ENCODE measurements at places on chromosomes 5 and 9.

DNA sequence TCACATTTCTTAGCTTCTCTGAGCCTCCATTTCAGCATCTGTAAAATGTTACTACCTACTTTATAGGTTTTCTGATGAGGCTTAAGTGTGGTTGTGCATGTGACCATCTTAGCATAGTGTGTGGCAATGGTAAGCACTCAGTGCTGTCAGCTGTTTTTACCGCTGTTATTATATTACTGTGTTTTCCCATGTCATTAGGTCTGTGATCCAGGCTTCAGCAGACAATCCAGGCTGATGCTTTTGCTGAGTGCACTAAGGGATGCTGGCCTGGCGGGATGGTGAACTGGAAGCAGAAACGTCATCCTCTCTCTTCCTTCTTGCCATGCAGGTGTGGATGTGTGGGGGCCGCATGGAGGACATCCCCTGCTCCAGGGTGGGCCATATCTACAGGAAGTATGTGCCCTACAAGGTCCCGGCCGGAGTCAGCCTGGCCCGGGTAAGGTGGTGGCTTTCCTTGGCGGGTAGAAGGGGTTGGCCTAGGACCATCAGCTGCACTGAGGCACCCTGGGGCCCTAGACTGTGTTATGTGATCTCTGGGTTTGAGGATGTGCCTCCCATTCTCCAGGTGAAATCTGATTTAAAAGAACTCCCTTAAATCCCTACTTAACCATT lies 41.9 kb upstream of the SAP30L start:
- no peaks in the 10 kb centered on the region for H3K36me3 ChIP-seq
- H3K27me3 ChIP-seq, result no peaks in the 10 kb centered on the region
- DNase-seq, result no peak
- peaks cover 5% of the 10 kb centered on the region for H3K4me1 ChIP-seq
- no peak overlapping the region for H3K27ac ChIP-seq

DNA sequence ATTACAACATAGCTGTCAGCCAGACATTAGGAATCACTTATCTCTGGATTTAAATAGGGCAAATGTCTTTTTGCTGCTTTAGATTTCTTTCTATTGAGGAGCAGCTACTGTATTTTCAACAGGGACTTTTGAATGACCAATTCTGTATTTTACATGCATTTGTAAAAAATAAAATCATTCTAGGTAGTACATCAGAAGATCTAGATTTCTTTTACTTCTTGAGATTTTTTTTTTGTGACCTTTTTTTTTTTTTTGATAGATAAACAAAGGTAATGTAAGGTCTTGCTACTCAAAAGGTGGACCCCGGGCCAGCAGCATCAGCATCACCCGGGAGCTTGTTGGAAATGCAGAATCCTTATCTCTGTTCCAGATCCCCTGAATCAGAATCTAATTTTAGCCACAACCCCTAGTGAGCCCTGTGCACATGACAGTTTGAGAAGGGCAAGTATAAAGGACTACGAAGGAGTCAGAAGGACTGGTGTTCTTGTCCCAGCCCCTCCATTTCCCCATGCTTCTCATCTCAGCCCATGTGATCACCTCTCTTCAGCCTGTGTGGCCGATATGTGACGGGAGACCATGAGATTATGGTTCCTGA lies 37.7 kb upstream of the CKMT2 start:
- no peaks in the 10 kb centered on the region for H3K4me1 ChIP-seq
- no peak for DNase-seq
- no peaks in the 10 kb centered on the region for H3K36me3 ChIP-seq
- no peak overlapping the region for H3K27ac ChIP-seq
- no peaks in the 10 kb centered on the region for H3K27me3 ChIP-seq

DNA sequence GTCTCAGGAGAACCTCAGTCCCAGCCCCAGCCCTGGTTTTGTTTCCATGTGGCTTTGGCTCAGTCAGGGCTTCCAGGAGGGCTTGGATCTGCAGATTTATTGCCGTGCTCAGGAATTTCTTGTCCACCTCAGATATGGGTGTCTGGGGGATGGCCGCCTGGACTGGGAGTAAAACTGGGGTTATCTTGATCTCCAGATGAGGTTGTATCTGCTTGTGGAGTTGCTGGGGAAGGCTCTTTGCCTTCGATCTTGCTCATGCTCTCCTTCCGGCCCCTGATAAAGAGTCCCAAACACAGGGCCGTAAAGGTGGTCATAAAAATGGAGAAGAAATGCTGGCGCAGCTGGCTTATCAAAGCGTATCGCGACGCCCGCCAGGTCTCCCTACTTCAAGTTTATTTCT lies 17.8 kb upstream of the PITX1 start:
- no peak overlapping the region for H3K4me3 ChIP-seq
- H3K36me3 ChIP-seq, result no peaks in the 10 kb centered on the region
- no peaks in the 10 kb centered on the region for H3K4me1 ChIP-seq
- H3K27ac ChIP-seq, result no peak overlapping the region

DNA sequence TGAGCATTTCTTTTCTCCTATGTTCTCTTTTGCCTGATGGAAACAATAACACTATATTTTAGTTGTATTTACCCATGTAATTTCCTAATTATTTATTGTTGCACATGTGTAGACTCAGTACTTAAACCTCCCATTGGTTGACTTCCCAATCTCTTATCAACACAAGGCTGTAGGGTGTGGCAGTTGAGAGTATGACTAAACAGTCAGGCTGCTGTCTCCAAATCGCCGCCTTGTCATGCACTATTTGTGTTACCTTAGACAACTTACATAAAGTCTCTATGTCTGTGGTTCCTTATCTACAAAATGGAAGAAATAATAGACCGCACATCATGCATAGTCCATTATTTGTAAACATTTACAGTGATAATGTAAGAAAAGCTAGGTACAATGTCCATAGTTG lies 68.9 kb upstream of the EFNA5 start:
- no peak for DNase-seq
- H3K27me3 ChIP-seq, result no peaks in the 10 kb centered on the region
- no peaks in the 10 kb centered on the region for H3K36me3 ChIP-seq
- H3K27ac ChIP-seq, result no peak overlapping the region

GRCh38 chr5:14450018-14450524 lies 131.5 kb upstream of the OTULINL start:
- no peak overlapping the region for H3K27ac ChIP-seq
- no peaks in the 10 kb centered on the region for H3K27me3 ChIP-seq
- no peak for DNase-seq

- no peak overlapping the region for H3K4me3 ChIP-seq
- H3K4me1 ChIP-seq, result no peaks in the 10 kb centered on the region
- no peak overlapping the region for H3K27ac ChIP-seq
- peaks cover 15% of the 10 kb centered on the region for H3K27me3 ChIP-seq
- H3K36me3 ChIP-seq, result no peaks in the 10 kb centered on the region
- no peak for DNase-seq
Measured at GRCh38 chr9:26033336-26033735, 355.1 kb upstream of the TUSC1 start.

DNA sequence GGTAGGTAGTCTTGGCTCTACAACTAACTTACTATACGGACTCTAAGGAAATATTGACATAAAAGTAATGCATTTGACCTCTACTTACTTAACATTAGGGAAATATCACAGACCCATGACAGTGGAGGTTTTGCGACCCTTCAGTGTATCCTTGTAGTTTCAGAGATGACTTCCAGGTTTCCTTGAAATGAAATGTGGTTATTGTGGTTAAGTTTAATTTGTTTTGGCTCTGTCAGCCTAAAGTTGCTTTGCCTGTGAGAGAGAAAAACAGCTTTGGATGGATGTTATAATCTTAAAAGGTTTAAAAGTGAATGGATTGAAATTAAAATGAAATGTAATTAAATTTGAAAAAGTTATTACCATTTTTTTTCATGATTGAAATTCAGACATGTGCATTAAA lies 42.9 kb downstream of the LRRTM2 start:
- no peaks in the 10 kb centered on the region for H3K4me1 ChIP-seq
- peaks cover 66% of the 10 kb centered on the region for H3K36me3 ChIP-seq
- no peaks in the 10 kb centered on the region for H3K27me3 ChIP-seq
- no peak for DNase-seq

DNA sequence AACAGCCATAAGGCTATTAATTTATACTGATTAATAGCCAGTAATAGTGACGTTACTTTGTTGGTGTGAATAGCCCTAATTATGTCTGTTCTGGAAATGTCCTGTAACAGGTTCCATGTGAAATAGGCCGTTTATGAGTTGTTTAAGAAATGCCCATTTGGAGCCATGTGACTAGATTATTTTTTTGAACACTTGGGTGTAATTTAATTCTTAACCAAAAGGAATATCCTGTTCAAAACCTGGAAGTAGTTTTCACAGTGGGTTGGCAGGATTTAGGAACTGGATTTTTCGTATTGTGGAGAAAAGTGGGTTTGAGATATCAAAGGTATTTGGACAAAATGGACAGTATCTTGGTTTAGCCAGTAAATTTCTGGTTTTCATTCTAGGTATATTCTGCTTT lies 1.3 kb downstream of the TENT2 start:
- no peaks in the 10 kb centered on the region for H3K27me3 ChIP-seq
- peak overlapping the region; percentile 96 for H3K4me3 ChIP-seq
- peaks cover 7% of the 10 kb centered on the region for H3K4me1 ChIP-seq
- H3K27ac ChIP-seq, result peak overlapping the region; percentile 70
- peaks cover 37% of the 10 kb centered on the region for H3K36me3 ChIP-seq
- DNase-seq, result no peak

- H3K27ac ChIP-seq, result no peak overlapping the region
- no peaks in the 10 kb centered on the region for H3K4me1 ChIP-seq
- H3K36me3 ChIP-seq, result no peaks in the 10 kb centered on the region
- H3K27me3 ChIP-seq, result no peaks in the 10 kb centered on the region
- no peak overlapping the region for H3K4me3 ChIP-seq
Measured at GRCh38 chr5:91534332-91534731, 151.2 kb upstream of the ARRDC3 start.

GRCh38 chr9:86072394-86072877 lies 26.9 kb downstream of the GOLM1 start:
- H3K4me3 ChIP-seq, result no peak overlapping the region
- H3K27ac ChIP-seq, result no peak overlapping the region
- 0 out of 2 replicates have a peak, but pooled peaks cover 4% of the 10 kb centered on the region for H3K36me3 ChIP-seq

- no peaks in the 10 kb centered on the region for H3K4me1 ChIP-seq
- no peak overlapping the region for H3K27ac ChIP-seq
Measured at GRCh38 chr5:4537489-4537888, 602.6 kb upstream of the ADAMTS16 start.

- H3K36me3 ChIP-seq, result no peaks in the 10 kb centered on the region
- no peak for DNase-seq
- H3K4me3 ChIP-seq, result no peak overlapping the region
- peaks cover 21% of the 10 kb centered on the region for H3K27me3 ChIP-seq
Measured at GRCh38 chr5:86806206-86806605, 188.5 kb downstream of the COX7C start.

DNA sequence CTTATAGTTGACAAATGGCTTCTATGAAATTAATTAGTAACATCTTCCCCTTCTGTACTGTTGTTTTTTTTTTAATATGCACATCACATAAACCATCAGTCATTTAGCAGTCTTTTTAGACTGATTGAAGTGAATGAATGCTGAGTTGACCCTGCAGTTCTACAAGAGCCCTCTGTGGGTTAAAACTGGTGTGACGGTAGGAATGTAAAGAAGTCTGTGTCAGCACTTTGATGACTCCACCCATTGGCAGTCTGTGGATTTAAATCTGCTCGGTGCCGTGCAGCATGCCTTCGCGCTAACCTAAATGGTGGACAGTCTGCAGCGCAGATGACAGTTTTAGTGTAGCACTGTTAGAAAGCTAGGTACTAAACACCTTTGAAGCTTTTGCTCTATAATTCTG lies 3.1 kb downstream of the GTF3C4 start:
- H3K4me1 ChIP-seq, result peaks cover 17% of the 10 kb centered on the region
- no peaks in the 10 kb centered on the region for H3K27me3 ChIP-seq
- H3K36me3 ChIP-seq, result peaks cover 28% of the 10 kb centered on the region
- DNase-seq, result no peak
- H3K4me3 ChIP-seq, result no peak overlapping the region

DNA sequence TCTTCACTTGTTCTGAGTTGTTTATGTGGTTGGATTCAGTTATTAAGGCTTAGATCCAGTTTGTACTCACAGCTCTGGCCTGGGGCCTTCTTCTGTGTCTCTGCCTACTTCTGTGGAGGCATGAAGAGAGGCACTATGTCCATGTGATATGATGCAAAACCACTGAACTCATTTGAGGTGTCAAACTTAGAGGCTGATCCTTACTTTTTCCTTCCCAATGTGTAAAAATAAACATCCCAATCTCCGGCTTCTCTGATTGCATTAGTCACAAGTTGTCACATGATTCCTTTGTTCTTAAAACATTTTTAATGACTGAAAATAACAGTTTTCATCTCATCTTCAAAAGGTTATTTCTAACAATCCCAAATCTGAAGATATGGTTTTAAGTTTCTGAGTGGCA lies 276.0 kb upstream of the RGMB start:
- H3K4me3 ChIP-seq, result no peak overlapping the region
- H3K4me1 ChIP-seq, result no peaks in the 10 kb centered on the region
- no peaks in the 10 kb centered on the region for H3K27me3 ChIP-seq
- H3K36me3 ChIP-seq, result no peaks in the 10 kb centered on the region
- H3K27ac ChIP-seq, result no peak overlapping the region

- DNase-seq, result no peak
- H3K36me3 ChIP-seq, result no peaks in the 10 kb centered on the region
- peaks cover 5% of the 10 kb centered on the region for H3K4me1 ChIP-seq
- H3K27ac ChIP-seq, result no peak overlapping the region
Measured at GRCh38 chr9:109799792-109800191, 19.8 kb downstream of the PALM2AKAP2 start.

DNA sequence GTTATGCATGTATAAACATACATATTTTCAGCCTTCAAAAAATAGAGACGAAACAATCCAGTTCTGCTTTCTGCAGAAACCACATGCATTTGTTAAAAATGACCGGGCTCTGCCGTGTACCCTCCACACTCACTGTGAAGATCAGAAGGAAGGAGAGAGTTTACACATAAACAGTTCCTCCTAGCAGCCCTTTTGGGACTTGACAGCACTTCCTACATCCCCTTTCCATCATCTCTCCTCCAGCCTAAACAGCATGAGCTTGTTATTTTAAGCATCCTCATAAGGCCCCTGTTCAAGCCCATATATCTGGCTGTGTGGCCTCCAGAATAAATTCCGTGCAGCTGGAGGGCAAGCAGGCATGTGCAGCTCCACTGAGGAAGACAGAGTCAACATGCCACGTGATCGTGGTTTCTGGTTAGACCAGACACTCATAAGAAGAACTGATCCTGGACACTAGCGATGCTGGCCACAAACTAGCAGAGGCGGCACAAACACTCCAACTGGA lies 42.2 kb downstream of the NIPAL4 start:
- peak; percentile 27 for DNase-seq
- peaks cover 4% of the 10 kb centered on the region for H3K4me1 ChIP-seq
- H3K27me3 ChIP-seq, result no peaks in the 10 kb centered on the region

GRCh38 chr9:32395510-32396216 lies 11.2 kb downstream of the ACO1 start:
- peak; percentile 77 for DNase-seq
- H3K4me1 ChIP-seq, result peaks cover 24% of the 10 kb centered on the region
- no peaks in the 10 kb centered on the region for H3K27me3 ChIP-seq
- 0 out of 2 replicates have a peak, but pooled peaks cover 3% of the 10 kb centered on the region for H3K36me3 ChIP-seq
- H3K4me3 ChIP-seq, result no peak overlapping the region

DNA sequence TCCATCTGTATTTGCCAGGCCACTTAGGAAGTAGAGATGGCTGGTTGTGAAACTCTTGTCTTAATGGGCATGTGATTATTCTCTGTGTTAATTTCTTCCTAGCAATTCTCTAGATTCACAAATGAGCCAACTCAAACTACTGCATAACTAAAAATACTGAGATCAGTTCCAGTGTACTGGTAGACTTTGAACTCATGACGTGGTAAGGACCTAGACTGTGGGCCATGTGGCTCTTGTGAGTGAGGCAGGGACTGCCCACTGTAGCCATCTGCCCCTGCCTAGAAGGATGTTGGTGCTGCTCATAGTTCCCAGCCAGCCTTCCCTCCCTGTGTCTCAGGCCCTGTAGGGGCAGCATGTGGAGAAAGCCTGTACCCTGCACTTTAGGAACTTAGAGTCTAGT lies 47.4 kb downstream of the CYSTM1 start:
- H3K27ac ChIP-seq, result no peak overlapping the region
- no peak overlapping the region for H3K4me3 ChIP-seq
- DNase-seq, result no peak
- no peaks in the 10 kb centered on the region for H3K36me3 ChIP-seq
- H3K4me1 ChIP-seq, result peaks cover 24% of the 10 kb centered on the region

All from RWPE2 (cell line).